ENCODE measurements at places on chromosomes 16 and 17. TPM values are rescaled to one million over a fixed set of nuclear protein-coding genes. Genes with fewer than 3 reads are reported as not detected.

- no peak for DNase-seq
Measured at GRCh38 chr17:10798332-10798749, 5.6 kb downstream of the TMEM238L start.

DNA sequence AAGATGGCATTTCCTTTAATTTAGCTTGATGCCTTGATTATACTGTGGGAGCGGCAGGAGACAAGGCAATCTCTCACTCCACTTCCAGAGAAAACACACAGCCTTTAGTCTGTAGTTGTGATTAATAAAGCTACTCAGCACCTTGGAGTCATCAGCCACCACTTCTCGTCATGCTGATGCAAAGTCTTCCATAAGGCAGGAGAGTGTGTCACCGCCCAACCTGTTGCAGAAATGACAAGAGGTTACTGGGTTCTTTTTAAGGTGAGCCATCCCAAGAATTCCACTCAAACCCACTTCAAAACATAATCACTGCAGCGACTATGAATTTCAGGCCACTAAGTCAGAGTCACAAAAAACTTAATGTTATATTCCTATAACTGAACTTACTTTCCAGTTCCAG is 223.9 kb upstream of the TOX3 start:
- no peak for DNase-seq

DNA sequence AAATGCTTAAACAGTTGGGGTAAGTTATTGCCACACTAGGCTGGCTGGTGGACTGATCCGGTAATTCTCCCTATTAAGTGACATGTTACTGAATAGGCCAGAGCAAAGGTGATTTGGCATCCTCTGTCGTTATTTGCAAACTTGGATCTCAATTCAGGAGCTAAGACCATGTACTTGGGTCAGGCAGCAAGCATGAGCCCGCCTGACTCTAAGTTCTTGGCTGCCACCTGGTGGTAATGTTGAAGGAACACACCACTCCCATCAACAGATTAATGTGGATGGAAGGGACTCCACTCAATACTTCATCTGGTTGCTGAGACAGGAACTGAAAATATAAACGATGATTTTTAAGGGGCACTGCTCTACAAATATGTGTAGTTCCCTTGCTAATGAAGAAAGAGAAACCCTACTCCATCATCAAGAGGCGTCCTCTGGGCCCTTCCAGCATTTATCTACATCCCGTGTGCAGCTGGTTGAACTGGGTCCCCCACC is 70.8 kb downstream of the EMP2 start:
- DNase-seq: peak; percentile 81

DNA sequence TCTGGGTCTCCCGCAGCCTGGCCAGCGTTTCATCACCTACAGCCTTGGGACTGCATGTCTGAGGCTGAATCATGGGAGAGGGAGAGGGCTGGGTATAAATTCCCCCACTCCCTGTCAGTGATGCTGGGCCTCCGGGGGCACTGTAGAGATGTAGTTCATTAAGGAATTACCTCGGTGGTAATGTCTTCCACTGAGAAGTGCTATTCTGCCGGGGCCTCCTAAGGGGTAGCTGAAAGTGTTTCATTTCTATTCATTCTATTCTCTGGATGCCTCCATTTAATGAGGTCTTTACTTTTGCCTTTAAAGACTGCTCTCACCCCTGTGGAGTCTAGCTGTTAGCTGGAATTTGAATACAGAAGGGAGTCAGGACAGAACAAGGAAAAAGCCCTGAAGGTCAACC is 116.4 kb upstream of the HS3ST4 start:
- no peak for DNase-seq

DNA sequence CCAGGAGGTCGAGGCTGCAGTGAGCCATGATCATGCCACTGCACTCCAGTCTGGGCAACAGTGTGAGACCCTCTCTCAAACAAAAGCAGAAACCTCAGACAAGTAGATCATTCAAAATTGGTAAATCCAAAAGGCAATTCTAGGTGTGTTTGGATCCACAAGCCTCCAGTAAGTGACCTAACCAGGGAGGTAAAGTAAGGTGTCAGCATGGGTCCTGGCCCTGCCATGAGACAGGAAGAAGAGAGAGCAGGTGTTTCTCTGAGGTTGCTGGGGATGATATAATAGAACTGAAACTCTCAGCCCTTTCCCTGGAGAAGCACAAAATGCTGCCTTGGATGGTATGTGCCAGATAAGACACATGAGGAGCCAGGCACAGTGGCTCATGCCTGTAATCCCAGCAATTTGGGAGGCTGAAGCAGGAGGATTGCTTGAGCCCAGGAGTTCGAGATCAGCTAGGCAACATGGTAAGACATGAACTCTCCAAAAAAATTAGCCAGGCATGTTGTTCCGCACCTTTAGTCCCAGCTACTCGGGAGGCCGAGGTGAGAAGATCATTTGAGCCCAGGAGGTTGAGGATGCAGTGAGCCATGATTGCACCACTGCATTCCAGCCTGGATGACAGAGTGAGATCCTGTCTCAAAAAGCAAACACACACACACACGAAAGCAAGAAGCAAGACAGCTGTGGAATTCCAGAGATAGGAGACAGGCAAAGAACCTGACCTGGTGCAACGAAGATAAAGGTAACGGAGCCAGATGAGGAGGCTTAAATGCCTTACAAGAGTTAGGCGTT is 6.5 kb downstream of the TM4SF5 start:
- DNase-seq: no peak

DNA sequence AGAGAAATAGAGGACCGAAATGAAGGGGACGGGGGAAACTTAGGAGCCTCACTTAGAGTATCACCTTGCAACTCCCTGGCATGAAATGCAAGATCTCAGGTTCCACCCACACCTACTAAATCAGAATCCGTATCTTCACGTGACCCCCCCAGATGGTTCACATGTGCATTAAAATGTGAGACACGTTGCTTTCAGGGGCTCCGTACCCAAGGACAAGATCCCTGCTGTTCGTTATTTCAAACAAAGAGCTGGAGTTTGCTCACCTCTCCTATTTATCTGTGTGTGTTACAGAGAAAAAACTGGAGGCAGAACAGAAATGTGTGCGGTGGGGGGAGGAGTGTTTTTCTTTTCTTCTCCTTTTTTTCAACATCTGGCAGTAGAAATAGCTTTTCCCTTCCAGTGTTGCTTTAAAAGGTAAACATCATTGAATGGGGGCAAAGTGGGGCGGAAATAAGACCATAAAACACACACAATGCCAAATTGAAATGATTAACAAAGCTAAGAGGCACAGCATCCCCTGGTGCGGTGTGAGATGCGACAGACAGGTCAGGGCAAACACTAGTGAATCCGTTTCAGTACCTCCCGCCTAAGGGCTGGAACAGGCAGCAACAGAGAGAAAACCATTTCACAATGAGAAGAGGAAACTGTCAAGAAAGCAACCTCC is 145.4 kb downstream of the SOX9 start:
- peak; percentile 17 for DNase-seq

DNA sequence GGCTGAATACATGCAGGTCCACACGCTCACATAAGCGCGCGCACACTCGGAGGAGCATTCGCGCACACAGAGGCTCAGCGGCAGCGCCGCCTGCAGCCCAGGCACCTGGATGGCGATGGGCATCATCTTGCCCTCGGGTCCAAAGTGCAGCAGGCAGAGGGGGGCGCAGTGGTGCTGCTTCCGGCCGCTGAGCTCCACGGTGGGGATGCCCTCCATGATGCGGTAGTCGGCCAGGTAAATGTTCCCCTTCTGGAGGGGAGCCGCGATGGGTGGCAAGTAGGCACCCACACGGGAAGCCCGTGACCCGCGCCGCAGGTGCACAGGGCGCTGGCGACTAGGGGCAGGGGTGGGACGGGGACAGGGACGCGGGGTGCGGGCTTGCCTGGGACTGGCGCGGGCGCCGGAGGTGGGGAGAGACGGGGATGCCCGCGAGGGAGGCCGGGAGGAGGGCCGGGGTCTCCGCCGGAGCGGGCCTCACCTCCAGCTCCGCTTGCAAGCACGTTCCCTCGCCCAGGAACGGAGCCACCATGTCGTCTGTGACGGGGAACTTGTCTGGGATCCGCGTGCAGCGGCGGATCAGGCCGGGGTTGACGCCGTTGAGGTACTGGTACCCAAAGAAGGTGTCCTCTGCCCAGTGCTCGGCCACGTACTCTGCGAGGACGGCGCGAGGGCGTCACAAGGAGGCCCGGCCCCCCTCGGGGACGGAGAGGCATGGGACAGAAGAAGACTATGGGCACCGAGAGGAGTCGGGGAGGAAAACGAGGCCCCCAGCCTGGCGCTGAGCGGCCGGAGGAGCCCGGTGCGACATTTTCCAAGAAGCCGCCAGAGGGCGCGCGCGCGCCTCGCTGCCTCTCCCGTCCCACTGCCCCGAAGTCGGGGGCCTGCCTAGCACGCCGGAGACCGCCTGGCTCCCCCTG is 8.0 kb downstream of the ALOX12B start:
- DNase-seq: peak; percentile 78

Gene RNF227
- 4.5 TPM for polyA plus RNA-seq

Gene MSRB1
- polyA plus RNA-seq: 55.9 TPM

- no peak for DNase-seq
Measured at GRCh38 chr16:78372277-78372676, 272.8 kb downstream of the WWOX start.

Gene LITAFD
- polyA plus RNA-seq: not detected

Gene CTRB1
- 0.18 TPM for polyA plus RNA-seq

Gene ST6GALNAC1
- 0.28 TPM for polyA plus RNA-seq

- no peak for DNase-seq
Measured at GRCh38 chr16:4138713-4139112, 22.5 kb upstream of the ADCY9 start.

Gene KRT24
- not detected for polyA plus RNA-seq

GRCh38 chr17:28864991-28865849 is 10.4 kb downstream of the ERAL1 start:
- no peak for DNase-seq

Gene TM4SF5
- polyA plus RNA-seq: 1.1 TPM

DNA sequence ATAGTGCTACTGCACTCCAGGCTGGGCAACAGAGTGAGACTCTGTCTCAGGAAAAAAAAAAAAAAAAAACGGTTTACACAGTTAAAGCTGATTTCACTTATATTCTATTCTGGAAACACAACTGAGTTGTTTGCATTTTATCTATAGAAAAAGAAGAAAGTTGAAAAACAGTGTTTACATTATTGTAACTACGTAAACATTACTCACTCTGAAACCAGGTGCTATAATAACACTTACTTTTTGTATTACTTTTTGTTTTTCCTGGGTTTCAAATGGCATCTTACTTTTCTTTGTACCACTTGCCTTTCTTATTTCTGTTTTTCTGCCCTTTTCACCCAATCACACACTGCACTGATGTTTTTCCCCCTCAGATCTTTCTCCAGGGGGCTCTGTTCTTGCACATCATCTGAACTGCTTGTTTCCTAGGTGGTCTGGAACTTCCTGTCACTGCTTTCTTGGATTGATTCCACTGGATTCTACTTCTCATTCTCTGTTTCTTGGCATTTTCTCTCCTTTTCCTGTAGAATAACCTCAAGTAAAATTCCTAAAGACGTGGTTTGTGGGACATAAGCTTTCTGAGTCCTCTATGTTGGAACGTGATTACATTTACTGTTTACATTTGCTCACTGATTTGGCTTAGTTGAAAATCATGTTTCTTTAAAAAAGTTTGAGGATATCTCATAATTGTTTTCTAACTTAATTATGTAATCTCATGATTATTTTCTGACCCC is 142.1 kb downstream of the HS3ST3B1 start:
- DNase-seq: no peak

DNA sequence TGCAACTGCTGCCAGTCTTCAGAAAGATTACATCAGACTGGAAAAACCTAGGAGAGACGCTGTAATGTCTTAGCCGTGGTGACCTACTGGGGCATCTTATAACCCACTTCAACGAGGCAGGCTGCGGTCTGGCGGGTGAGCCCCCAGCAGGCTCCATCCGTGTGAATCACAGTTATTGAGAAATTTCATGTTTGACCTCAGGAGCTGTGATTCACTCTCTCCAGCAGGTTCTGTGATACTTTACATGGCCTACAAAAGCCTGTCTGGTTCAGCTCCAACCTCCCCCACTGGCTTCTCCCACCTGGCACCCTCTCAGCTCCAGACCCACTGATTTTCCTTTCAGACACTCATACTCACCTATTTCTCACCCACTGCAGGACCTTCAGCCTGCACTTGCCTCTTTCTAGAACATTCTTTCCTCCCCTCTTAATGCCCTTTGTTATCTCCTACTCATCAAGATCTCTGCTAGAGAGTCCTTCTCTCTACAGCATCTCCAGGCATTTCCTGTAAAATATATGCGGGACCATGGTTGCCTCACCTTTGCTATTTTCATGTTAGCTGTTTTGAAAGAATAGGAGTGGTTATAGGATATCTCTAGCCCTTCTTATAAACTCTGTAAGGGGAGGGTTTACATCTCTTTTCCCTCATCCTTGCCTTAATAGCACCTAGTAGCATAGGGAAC is 227.9 kb downstream of the MAF start:
- no peak for DNase-seq

Gene CCL14
- 18.0 TPM for polyA plus RNA-seq

Gene KRT25
- polyA plus RNA-seq: not detected

DNA sequence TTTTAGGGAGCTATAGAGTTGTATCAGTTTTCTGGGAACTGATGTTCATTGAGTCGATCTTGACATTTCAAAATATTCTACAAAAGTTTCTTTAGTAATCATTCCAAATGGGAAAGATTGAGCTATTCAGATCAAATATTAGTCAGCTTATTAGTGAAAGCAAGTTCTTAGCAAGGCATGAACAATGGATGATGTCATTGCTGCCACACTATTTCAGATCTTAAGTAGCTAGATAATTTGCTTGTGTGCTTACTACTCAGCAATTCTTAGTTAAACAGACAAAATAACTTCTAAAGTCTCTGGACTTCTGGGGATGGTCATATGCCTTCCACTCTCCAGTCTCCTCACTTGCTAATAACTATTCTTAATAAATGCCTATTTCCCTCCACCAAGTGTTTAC is 69.0 kb upstream of the CDH8 start:
- no peak for DNase-seq

Gene NPTX1
- polyA plus RNA-seq: 1.00 TPM

DNA sequence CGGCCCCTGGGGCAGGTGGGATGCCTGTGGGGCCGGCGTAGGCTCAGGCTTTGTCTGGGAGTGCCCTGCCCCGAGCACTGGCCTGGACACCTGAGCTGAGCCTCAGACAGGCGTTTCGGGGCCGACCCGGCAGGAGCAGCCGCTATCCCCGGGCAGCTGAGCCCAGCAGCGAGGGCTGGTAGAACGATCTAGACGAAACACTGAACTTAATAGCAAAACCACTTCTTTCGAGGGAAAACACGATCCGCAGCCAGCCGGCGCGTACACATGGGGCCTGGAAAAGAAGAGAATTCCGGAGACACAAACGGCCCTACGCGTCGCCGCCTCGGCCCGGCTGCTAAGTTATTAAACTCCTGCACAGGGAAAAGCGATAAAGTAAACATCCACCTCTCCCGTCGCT is 22.0 kb upstream of the SSTR5 start:
- DNase-seq: no peak

GRCh38 chr16:2787961-2788360 is 601 bp upstream of the PRSS33 start:
- no peak for DNase-seq

GRCh38 chr16:60463986-60464385 is 1572.3 kb downstream of the CDH8 start:
- DNase-seq: no peak

Gene TANC2
- 32.0 TPM for polyA plus RNA-seq

Gene OTOA
- polyA plus RNA-seq: 0.17 TPM
